ENCODE measurements at places on chromosomes 12 and 14.

DNA sequence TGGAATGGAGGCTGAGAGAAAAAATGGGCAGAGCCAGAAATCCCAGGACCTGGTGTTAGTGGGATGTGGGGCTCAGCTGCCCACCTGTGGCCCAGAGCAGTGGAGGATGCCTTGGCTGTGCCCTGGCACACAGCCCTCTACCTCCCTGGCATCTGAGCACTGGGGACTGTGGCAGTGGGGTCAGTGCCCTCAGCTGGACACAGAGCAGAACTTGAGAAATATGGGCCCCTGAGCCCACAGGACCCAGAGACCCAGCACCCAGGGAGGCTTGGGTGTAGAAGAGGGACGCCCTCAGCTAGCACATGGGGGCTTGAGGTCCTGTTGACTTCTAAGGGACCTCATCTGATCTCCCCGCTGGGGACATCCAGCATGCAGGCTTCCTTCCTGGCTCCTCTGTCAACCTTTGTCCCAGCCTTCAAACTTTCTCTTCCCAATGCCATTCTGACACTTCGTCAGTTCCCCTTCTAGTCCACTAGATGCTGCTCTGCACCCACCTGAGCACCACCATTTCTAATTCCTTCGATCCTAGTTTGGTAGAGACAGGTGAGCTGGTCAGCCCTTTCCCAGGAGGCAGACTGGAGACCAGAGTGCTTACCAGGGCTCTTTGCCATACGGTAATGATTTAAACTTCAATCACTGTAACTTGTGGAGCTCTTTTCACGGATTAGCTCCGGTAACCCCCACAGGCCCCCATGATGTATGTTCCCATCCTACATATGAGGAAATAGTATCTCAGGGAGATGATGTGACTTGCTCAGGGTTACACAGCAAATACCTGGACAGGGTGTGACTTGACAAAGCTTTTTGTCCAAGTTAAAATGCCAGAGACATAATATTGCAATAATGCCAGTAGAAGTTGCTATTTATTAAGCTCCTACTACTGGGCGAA is 143.7 kb downstream of the ASCL4 start:
- no peak for DNase-seq

DNA sequence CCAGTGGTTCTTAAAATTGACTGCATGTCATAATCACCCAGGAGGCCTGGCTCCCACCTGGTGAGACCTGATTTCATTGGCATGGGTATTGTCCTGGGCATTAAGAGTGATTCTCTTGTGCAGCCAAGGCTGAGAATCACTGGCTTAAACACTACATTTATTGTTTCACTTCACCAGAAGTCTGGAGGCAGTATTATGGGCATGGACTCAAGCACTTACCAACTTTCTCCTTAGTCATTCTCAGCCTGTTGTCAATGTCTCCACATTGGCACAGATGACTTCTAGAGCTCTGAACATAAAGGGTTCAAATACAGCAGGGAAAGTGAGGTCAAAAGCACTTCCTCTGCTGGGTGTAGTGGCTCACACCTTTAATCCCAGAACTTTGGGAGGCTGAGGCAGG is 25.6 kb upstream of the GCH1 start:
- no peak for DNase-seq

DNA sequence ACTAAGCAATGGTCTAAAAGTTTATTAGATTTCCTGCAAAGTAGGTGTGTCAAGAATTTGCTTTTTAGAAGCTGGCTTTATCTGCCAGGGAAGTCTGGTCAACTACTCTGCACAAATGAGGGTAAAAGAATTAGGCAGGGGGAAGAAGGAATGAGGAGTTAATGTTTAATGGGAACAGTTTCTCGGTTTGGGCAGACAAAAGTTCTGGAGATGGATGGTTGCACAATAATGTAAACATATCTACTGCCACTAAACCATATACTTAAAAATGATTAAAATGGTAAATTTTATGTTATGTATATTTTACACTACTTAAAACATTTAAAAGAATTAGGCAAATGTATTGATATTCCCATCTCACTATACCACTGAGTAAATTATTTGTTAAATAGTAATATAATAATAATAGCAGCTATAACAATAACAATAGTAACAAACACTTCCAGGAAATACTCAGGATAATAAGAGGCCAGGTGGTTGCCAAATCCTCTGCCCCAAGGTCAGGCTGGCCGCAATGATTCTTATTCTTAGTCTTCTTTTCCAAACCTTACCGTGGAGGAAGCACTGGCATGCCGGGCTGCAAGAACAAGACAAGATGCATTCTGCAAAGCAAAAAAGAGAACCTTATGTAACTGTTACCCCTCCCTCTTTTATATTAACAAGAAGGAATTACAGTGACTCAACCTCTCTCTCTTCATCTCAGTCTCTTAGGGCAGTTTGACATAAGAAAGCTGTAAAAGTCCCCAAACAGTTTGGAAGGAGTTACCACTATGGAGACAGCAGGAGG is 13.9 kb downstream of the CS start:
- no peak for DNase-seq

- no peak for DNase-seq
Observed at GRCh38 chr12:82682326-82682725, 4.4 kb upstream of the TMTC2 start.

GRCh38 chr14:69303086-69303485 is 43.1 kb downstream of the GALNT16 start:
- no peak for DNase-seq

DNA sequence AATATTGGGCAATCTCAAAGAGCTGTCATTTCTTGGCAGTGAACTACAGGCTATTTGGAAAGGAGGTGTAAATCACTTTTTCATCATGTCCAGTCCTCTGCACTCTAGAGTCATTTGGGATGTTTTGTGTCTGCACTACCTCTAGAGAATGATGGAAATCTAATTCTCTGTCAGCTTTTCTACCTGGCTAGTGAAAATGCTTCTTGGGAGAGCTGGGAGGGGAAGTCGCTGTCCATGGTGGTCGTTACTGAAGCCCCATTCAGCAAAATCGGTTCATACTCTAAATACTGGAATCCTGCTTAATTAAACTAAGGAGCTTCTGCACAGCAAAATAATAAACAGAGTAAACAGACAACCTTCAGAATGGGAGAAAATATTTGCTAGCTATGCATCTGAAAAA is 251.8 kb downstream of the APAF1 start:
- no peak for DNase-seq

DNA sequence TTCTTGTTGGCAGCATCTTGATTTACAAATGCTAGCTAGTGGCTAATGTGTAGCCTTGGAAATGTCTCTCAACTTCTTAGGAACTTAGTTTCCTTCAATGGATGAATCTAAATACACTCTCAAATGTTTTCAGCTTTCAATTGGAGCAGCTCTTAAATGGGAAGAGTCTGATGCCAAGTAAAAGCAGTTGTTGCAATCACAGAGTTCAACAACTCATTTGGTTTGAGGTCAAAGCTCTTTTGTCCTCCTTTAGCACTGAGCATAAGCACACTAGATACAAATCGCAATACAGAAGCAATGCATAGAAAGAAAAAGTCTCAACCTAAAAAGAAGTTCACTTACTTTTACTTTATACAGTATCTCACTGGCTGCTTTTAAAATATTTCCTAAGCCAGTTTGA is 986.1 kb upstream of the FLRT2 start:
- DNase-seq = no peak

DNA sequence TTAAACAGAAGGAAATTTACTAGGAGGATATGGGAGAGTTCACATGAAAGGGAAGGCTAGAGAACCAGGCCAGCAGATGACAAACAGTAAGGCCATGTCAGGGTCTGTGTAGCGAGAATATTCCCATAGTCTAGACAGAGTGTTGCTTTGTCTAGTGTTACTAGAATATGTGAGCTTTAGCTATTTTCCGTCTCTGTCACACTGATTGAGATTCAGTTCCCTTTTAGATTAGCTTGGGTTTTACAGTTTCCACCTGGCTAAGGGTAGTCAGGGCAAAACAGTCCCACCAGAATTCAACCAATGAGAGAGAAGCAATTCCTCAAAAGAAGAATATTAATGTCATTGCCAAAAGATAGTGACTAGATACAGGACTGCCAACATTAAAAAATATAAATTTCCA is 82.8 kb upstream of the MDM1 start:
- no peak for DNase-seq

DNA sequence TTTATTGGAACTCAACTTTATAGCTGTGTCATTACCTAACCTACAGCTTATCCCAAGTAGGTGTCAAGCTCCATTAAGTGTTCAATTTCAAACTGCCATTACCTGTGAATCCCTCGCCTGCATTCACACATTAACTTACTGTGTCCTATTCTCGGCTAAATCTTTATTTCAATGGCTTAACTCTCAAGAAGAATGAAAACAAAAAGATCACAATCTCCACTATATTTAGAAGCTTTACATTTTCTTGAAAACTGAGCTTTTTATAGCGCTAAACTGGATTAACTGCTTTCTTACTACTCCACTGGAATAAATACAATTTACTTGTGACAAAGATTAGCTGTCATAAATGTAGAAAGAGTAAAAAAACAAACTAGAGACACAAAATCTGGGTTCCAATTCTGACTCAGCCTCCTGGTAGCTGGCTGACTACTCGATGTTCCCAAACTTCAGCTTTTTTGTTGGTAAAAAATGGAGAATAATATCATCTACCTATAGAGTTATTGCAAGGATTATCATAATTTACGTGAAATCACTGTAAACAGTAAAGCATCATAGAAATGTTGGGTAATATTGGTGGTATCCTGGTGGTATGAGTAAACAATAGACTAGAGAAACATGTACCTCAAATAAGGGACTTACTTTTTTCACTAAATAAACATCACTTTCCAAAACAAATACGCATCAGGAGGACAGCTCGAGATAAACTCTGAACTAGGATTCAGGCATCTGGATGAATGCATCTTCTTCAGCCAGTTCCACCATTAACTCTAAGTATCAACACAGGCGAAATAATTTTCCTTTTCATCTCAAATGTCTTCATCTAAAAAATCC is 1.7 kb downstream of the RALGAPA1 start:
- DNase-seq = no peak

GRCh38 chr14:85315290-85315689 is 214.7 kb upstream of the FLRT2 start:
- no peak for DNase-seq

- DNase-seq = no peak
Observed at GRCh38 chr12:40031965-40032364, 73.9 kb downstream of the SLC2A13 start.

- DNase-seq = no peak
Observed at GRCh38 chr12:116718655-116719454, 19.0 kb downstream of the SPRING1 start.

- DNase-seq = no peak
Observed at GRCh38 chr12:7026854-7027253, 8.6 kb upstream of the LPCAT3 start.

- DNase-seq = no peak
Observed at GRCh38 chr14:94775871-94776210, 5.9 kb upstream of the GSC start.

DNA sequence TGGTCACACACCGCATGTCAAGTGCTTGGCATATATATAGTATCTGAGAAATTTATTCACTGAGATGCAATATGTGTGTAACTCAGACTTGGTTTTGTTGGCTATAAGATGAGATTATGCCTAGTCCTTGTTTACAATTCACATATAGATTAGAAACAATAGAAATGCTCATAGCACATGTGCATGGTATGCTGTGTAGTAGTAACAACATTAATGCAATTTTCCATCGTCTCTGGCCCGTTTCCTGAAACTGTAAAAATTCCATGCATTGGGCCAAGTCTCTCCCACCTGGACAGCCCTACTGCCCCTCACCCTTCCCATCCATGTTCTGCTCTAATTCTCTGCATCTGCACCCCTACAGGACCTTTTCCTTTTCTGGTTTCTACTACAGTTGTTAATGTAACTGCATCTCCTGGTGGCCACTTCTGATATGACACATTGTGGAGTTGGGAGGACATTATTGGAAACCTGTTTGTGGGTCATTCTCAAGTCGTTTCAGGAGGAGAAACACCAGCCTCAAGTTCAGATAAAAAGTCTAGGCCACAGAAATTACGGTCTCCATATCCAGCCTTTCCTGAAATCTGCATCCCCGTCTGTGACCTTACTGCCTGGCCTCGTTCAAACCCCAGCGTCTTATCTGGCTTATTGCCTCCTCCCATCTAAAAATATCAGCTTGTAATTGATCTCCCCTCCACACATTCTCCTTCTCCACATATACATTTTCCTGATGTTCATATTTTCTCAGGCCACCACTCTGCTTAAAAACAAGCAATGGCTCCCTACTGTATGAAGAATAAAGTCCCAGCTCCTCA is 37.5 kb downstream of the EMP1 start:
- no peak for DNase-seq

GRCh38 chr12:233615-233968 is 19.6 kb upstream of the SLC6A12 start:
- DNase-seq = no peak

DNA sequence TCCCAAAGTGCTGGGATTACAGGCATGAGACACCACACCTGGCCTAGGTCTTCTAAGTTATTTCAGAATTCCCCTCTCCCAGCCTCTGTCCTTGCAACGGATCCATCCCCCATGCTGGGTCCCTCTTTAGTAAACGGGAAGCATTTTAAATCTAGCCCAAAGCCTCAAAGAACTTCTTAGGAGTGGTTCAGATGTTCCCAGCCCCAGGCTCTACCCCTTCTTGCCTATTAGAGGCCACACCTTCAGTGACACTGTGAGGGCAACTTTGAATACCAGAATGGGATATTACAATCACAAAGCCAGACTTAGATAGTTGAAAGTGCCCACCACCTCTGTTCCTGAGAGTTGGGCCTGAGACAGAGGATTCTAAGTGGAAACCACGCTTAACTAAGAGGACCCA is 18.1 kb upstream of the SPPL3 start:
- DNase-seq = no peak

DNA sequence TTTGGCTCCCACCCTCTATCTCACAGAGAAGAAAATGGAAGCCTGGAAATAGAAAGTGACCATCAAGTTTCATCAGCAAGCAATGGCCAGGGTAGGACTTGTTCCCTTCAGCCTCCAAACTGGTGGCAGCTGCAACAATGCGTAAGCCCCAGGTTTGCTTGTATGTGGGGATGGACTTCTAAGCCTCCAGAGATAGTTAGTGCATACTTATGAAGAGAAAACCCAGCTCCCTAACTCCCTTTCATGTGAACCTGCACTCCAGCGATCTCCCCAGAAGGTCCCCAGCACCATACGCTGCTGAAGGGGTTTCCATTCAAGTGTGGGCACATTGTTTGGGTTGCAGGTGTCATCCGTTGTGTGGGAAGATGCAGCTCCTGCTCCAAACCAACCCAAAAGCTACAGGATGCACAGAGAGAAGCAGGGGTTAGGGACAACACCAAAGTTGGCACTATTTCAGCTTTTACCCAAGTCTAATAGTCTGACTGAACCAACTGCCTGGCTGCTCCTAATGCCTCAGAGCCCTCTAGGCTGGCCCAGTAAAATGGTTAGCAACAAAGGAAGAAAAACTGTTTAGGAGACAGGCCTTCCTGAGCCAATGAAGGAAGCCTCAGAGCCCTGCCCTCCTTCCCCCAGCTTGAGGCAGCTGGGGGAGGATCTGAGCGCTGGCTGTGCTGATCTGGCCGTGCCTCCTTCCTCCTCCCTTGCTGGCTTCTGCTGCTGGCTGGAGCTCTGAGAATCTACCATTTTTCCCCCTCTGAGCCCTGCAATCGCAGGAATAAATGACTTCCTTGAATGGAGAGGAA is 12.3 kb downstream of the ZFP36L1 start:
- no peak for DNase-seq

GRCh38 chr12:118984161-118984943 is 3.0 kb downstream of the SRRM4 start:
- DNase-seq = no peak

- no peak for DNase-seq
Observed at GRCh38 chr12:8847435-8847834, 25.0 kb downstream of the A2ML1 start.

All from stimulated activated CD4-positive, alpha-beta T cell treated with anti-CD3 and anti-CD28 coated beads, Interleukin-4, amount 100 ng/mL, for 48 hours (primary cell).